ENCODE measurements at places on chromosomes 12 and 14. TPM values are rescaled to one million over a fixed set of nuclear protein-coding genes. Genes with fewer than 3 reads are reported as not detected.

GRCh38 chr12:94286583-94287244 lies 138.3 kb downstream of the PLXNC1 start:
- no peak for DNase-seq

AMDHD1 gene
- 0.42 TPM for total RNA-seq

CMAS gene
- 46.7 TPM for total RNA-seq

KRT72 gene
- total RNA-seq = not detected

FZD10 gene
- 0.55 TPM for total RNA-seq

- DNase-seq = no peak
These were observed 963 bp downstream of the TCTN2 start for GRCh38 chr12:123671876-123672275.

DNA sequence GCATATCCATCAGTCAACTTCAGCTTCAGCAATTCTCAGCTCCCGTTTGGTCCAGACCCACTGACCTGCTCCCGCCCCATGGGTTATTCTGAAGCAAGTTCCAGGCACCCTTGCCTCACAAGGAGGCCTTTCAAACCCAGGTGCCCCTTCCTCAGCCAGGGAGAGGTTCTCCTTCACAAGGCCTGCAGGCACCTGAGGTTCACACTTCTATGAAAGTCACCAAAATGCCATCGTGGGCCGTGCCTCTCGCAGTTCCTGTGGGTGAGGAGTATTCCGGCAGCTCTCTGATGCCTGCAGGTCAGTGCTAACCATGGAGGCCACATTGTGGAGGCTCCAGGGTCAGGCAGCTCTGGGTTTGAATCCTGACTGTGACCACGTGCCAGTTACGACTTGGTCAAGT lies 40.2 kb upstream of the BCL7A start:
- no peak for DNase-seq

DNA sequence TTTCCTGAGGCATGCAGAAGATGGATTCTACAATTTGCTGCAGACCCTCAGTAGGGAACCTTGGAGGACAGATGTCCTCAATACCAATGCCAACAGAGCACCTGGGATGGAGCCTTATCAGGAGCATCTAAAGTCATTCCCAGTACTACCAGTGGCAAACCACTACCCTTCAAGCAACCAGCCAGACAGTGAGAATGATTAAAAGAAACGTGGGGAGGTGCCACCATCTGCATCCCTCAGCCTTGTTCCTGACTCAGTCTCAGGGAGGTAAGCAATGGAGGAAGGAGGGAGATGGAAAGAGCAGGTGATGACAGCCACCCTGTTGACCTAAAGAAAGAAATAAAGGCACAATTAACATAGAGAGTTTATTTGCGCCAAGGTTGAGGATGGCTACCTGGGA lies 175.2 kb upstream of the GRIN2B start:
- DNase-seq = no peak

SLC2A14 gene
- 19.3 TPM for total RNA-seq
